ENCODE measurements at places on chromosomes 6 and 20. TPM values are rescaled to one million over a fixed set of nuclear protein-coding genes. Genes with fewer than 3 reads are reported as not detected.

Gene POPDC3
- not detected for total RNA-seq

DNA sequence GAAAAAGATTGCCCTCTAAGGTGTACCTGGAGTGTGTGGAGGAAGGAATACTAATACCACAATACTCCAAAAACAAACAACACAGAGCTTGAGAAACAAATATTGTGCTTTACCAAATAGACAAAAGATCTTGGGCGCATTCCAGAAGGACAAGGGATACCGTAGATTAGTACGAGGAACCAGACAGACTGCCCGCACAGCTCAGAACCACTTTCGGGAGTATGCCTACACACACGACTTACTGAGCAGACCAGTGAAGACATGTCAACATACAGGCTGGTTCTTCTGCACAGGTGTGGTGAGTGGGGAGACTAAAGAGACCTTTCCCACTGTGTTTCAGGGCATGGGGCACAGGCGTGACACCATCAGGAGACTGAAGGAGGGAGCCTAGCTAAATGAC lies 15.8 kb upstream of the FOXQ1 start:
- no peak for DNase-seq

Gene ELOVL4
- 6.7 TPM for total RNA-seq

Gene DNMT3B
- total RNA-seq: 0.76 TPM

GRCh38 chr20:33871362-33871761 lies 60.2 kb downstream of the CHMP4B start:
- DNase-seq: no peak
